OCI-LY7 (cell line): ENCODE measurements at places on chromosomes 3 and 15.
A peak's percentile ranks its signal among the peaks of the same experiment; 100 is the strongest.

DNA sequence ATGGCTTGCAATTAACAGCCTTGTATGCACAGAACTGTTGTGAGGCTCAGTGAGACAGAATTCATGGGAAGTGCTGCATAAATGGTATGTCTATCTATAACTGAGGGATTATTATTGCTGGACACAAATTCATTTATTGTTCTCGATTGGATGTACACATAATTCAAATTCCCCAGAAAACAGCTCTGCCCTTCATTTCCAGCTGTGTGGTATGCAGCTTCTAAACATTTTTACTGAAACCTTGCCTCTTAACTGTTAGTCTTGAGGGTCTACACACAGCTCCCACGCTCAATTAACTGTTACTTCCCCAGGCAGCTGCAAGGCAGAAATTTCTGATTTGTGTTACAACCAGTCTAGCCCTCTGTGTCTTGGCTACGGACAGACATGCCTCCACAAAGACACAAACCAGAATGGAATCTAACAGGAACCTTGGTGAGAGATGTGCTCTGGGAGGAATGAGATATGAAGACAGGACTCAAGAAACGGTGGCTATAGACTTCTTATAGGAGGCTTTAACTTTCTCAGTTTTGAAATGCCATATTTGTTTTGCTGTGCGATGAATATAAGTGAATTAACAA lies 139.7 kb upstream of the TBL1XR1 start:
- DNase-seq, result no peak

DNA sequence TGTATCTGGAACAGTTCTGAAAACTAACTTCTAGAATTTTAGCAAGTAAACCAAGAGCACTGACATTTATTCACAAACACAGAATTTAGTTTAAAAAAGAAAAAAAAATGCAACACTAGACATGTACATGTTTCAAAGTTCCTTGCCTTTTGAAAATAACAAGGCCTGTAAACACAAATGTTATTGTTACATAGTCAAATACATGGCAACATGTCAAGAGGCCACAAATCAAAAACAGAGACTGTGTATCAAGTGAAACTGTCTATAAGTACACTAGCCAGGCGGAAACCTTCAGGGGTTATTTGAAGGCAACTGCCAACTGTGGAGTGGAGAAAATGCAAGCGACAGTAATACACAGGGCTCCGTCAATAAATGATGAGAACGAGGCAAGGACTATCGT lies 547.6 kb downstream of the FOXP1 start:
- no peak for DNase-seq

- DNase-seq, result peak; percentile 24
These were observed 194.6 kb upstream of the TPM1 start for GRCh38 chr15:62847900-62848489.

DNA sequence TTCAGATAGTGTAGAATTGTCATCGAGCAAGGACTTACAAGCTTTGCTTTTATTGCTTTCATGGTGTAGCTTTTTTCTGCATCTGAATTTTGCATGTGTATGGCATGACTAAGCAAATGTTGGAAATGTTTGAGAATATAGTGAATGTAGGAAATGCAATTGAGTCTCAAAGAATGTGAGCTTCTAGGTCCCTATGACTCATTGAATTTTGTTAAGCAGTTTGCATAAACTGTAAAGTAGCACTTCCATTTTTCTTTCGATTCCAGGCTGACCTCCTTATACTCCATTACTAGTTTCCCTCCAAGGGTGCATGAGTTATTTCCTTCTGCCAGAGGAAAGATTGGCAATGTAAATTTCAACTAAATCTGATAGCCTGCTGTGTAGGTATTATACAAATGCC lies 619.2 kb downstream of the DIPK2A start:
- no peak for DNase-seq

DNA sequence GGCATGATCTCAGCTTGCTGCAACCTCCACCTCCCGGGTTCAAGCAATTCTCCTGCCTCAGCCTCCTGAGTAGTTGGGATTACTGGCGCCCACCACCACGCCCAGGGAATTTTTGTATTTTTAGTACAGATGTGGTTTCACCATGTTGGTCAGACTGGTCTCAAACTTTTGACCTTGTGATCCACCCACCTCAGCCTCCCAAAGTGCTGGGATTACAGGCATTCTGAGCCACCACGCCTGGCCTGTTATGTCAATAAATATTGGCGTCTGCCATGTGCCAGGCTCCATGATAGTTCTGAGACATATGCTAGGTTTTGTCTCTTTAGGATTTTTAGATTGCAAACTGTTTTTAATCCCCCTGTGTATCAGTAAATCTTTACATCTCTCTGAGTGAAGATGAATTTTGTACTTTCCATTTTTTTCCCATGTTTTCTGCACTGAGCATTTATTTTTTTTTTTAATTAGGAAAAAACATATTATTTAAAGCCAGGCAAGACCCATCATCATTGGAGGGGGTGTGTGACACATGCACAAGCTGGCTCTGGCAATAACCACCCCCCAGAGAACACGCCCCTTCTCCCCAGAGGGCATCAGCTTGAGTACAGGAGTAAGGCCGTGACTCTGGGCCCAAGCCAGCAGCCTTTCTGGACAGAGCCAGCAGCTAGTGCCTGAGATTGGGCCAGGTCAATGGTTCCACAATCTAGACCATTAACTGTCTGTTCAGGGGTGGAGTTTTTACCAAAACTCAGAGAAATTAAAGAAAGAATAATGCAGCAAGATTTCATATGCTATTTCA lies 51.0 kb upstream of the ATP1B3 start:
- DNase-seq, result no peak

DNA sequence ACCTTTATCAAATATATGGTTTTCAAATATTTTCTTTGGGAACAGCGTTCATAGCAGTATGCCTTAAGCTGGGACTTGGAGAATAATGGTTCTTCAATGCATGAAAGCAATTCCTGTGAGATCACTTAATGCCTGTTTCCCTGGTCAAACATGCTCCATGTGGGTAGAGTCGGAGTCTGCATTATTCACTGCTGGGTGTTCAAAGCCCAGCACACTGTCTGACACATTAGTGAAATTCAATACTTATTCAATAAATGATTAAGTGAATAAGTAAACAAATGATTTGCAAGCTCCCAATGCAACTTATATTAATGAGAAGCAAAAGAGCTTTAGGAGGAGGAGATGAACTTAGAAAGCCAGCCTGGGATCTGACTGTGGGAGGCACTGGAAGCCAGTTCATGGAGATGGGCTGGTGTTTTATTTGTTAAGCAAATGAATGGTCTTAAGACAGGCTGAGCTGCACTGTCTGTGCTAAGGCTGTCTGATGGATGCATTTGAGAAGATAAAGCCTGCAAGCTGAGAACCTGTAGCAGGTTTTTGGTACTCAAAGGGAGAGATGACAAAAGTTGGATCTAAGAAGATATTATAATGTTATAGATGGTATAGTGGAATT lies 490.8 kb downstream of the MCTP2 start:
- no peak for DNase-seq

DNA sequence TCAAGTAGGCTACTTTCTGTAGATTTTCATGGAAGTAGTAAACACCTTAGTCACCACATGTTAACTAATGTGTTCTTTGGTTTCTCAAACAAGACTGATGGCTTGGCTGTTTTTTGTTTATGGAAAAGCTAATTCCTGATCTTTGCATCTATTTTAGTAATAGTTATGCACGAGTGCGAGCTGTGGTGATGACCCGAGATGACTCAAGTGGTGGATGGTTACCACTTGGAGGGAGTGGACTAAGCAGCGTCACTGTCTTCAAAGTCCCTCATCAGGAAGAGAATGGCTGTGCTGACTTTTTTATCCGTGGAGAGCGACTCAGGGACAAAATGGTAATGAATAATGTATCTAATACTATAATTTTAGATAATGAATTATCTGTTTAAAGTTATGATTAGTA lies 46.6 kb downstream of the SPRED1 start:
- no peak for DNase-seq

- peak; percentile 12 for DNase-seq
These were observed 12.3 kb downstream of the CPNE9 start for GRCh38 chr3:9715764-9716437.

DNA sequence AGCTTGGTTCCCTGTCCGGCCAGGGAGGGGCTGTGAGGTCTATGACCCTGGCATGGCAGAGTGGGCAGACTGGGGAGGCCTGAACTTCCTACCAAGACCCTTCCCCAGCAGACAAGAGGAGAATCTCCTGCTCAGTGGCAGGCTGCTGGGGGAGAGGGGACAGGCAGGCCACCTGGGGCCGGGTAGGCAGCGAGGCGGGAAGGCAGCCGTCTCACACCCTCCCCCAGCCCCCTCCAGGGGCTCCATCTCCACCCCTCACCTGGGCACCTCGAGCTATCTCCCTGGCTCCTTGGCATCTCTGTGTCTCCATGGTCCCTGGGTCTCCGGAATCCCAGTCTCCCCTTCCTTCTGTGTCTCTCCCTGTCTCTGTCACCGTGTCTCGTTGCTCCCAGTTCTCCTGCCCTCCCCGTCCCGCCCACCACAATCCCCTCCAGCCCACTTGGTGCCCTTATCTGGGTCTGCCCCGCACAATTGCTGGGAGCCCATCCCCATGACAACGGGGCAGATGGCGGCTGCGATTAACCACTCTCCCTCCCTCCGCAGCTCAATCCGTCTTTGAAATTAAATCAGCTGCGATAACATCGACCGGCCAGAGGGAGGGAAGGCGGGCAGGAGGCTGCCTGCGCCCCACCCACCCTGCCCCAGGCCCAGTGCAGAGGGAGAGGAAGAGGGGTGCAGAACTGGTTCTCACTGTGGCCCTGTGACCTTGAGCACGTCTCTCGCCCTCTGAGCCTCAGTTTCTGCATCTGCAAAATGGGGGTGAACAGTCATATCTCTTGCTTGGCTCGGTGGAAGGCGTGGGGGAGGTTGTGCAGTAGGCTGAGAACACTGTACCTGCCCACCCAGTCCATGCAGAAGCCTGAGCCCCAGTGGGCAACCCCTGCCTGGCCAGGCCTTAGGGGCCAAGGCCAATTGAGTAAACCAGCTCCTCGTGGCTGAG lies 9.6 kb downstream of the DNAJB8 start:
- no peak for DNase-seq

DNA sequence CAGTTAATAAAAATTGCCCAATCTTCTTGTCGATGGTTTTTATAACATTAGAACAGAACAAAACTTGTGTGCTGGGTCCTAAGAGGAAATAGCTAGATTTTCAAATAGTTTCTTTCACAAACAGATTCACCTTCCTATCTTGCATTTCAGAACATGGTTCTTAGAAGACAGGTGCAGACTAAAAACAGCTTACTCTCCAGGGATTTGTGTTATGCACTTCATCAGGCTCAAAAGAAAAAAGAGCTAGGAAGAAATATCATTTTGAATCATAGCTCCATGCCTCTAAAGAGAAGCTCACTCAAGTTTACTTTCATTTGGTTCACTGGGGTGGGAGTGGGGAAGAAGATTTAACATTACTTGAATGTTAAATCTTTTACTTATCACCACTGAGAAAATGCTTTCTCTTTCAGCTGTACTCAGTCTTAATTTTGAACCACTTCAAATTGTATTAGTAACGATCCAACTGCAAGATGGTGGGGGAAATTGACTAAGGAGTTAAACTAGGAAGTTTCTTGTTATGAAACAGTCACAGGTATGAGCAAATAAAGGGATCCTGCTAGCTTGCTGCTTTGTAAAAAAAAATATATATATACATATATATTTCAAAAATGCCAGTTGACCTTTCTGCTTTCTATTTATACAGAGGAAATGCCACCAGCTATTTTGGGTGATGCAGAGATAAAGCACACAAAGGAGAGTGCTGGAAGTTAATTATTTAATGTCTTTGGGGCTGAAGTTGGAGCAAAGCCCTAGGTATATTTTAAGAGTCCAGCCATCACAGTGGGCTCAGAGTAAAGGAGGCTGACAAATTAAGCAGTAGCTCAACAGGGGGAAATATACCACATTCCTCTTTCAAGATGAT lies 28.3 kb upstream of the NUDT16 start:
- peak; percentile 7 for DNase-seq

- DNase-seq, result no peak
These were observed 21.0 kb downstream of the SLCO2A1 start for GRCh38 chr3:134008630-134009156.

- no peak for DNase-seq
These were observed 105.5 kb downstream of the STRIT1 start for GRCh38 chr3:155188031-155188430.

DNA sequence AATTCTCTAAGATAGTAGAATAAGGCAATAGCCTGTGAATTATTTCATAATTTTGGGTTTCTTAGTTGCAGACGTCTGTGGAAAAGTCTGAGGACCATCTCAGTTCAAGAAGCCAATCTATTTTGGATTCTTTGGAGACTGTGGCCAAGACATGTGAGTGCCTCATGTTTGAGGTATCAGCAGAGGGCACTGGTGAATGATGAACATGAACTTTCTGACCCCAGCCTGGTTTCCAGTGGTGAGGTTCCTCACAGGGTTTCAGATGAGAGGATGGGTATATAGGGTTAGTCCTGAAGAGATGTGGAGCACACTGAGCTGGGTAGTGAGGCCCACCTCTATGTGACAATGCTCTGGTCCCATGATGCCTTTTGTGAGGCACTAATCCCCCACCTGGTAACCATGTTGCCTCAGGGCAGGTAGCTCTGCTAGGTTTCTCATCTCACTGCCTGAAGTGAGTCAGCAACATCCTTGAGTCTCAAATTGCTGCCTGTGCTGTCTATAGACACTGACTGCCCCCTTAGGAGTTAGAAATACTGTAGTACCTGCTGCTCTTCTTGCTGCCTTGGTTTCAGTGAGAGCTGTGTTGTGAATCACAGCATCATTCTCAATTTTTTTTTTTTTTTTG lies 32.3 kb downstream of the C3orf62 start:
- DNase-seq, result peak; percentile 13

GRCh38 chr3:115042351-115042750 lies 104.7 kb downstream of the ZBTB20 start:
- DNase-seq, result no peak

DNA sequence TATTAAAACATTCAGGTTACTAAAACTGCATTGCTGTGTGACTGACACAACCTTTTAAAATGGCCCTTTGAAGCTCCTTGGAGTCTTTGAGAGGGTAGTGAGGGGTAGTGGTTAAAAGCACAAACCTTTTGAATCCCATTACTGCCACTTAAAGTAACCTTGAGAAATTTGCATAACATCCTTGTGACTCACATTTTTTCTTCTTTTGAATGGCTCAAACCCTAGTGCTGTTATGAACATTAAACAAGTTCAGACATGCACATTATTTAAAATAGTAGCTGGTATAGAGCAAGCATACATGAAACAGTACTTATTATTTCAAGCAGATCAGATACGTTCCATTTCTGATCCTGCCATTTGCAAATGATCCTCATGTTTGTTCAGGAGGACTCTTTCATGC lies 3.7 kb upstream of the CLDN1 start:
- no peak for DNase-seq

DNA sequence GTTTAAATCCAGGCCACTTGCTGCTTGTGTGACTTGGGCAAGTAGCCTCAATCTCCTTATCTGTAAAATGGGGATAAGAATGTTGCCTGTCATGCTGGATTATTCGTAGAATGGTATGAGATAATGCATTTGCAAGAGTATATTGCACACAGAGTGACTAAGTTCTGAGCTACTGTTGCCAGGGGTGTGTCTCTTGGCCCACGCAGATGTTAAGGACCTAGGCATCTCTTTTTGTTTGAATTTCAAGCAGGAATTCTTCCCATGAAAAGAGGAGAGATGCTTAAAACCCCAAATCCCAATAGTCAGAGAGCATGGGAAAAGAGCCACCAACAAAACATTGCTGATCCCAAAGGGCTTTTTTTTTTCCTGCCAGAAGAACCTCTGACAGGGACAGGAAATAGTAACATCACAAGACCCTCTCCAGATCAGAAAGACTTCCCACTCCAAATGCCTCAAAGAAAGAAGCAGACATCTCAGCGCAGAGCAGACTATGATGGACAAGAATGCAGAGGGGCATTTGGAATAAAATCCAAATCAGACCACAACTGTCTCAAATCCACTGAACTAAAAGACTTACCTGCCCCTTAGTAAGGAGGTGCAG lies 90.5 kb downstream of the MRPL46 start:
- DNase-seq, result no peak
